ENCODE measurements at places on chromosomes 4 and X.

DNA sequence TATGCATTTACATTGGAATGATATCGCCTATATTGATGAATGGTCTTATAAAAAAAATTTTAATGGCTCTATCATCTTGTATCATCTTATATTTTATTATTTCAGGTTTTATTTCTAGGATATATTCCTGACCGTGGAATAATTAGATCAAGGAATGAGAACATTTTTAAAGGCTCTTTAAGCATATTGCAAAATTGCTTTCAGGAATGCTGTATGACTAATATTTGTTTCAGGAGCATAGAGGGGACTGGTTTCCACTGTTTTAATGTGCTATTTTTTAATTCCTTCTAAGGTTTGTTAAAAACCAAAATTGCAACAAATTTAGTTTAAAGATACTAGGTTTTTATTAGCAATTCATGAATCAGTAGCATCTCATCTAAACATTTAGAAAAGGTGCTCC lies 120.2 kb downstream of the BMPR1B start:
- peak; percentile 41 for DNase-seq

GRCh38 chr4:4470208-4470607 lies 71.6 kb downstream of the STX18 start:
- DNase-seq: peak; percentile 37

DNA sequence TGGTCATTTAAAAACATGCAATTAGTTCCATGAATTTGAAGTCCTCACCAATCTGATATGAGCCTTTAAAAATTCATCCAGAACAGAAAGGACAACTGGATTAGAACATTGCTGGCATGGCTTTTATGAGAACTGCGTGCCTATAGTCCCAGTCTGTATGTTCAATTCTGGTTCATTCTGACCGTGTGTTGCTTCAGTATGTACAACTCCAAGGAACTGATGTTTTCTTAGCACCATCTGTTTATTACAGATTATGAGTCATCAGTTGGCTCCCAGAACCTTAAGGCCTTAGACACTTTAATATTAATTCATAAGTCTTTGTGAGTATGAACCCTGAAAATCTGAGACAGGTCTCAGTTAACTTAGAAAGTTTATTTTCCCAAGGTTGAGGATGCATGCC lies 115.0 kb downstream of the CEP44 start:
- peak; percentile 53 for DNase-seq

DNA sequence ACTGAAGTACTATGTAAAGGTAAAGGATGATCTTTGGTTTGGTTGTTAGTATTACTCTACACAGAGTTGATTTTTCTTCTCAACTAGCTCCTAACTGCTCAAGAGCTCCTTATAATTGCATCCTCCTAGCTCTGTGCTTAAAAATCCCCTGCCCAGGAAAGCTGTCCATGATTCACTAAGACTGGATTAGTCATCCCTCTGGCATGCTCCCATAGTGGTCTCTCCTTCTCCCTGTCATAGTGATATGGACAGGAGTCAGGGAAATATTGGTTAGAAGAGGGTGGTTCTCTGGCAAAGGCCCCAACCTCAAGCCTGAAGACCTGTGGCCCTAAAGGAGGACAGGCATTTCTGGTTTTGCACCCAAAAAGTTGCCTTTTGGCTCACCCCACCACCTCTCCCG lies 242.3 kb upstream of the KCNIP4 start:
- peak; percentile 92 for DNase-seq

- DNase-seq: no peak
Observed at GRCh38 chr4:48877827-48878535, 28.6 kb downstream of the OCIAD2 start.

GRCh38 chr4:20645236-20645635 lies 55.0 kb upstream of the PACRGL start:
- DNase-seq: no peak

DNA sequence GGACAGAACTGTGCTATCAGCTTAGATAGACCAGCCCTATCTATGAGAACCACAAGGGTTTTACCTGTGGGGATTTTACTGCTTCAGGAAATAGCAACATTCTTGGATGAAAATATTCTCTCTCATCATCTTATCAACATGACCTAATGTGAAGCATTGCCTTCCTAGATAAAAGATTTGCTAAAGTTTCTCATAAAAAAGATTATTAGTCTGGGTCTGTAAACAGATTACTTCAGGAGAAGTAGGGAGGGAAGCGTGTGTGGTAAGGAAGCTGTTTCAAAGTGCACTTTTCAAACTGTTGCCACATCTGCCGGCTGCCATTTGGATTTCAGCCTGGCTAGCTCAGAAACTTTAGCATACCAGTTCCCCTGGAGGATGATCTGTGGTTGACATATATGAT lies at the start of gene NOX1:
NOX1 (minus strand) TSS at position 35 of the 400 bp plus-strand sequence. CDS start 220 bp downstream, outside the sequence.
- DNase-seq: no peak

DNA sequence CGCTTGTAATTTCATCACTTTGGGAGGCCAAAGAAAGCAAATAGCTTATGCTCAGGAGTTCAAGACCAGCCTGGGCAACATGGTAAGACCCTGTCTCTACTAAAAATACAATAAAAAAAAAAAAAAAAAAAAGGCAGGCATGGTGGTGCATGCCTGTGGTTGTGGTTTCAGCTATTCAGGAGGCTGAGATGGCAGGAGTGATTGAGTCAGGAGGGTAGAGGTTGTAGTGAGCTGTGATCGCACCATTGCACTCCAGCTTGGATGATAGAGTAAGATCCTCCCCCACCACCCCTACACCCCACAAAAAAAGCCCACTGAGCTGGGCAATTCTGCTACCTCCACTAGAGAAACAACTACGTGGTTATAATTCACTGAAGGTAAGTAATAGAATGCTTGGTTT lies 118.8 kb upstream of the PCDH18 start:
- peak; percentile 74 for DNase-seq

- peak; percentile 73 for DNase-seq
Observed at GRCh38 chr4:130486186-130486585, 1390.2 kb downstream of the C4orf33 start.

- peak; percentile 52 for DNase-seq
Observed at GRCh38 chr4:22485737-22486136, 30.1 kb downstream of the ADGRA3 start.

GRCh38 chrX:39174772-39175417 lies 373.6 kb downstream of the MID1IP1 start:
- no peak for DNase-seq

DNA sequence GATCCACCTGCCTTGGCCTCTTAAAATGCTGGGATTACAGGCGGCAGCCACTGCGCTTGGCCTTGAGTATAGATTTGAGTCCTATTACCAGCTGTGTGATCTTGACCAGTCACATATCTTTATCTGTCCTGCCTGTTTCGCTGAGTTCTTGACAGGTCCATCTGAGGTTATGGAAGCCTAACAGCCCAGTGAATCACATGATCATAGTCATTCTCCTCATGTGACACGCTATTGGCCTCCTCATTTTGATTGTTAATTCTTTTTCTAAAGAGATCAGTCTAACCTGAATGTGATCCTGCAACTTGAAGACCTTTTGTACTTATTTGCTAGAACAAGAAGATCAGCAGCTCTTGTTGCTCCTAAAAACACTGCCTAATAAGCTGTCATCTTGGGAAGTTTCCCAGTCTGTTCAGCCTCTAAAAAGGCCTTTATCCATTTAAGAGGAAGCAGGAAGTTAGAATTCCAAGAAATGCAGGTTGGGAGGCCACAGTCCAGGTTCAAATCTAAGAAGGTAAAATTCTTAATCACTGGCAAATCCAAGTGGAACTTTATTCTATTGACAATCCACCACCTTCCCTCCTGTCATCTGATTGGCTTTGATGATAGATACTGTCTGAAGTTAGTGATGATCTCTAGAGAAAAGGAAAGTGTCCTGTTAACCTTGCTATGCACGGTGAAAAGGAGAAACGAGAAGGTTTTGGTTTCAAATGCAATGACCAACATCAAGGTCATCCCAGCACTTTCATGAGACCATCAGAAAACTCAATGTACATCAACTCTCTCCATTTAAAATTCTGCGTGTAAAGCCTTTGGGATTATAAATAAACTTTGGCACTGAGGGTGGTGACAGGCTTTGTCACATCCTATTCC lies 86.9 kb downstream of the CHRNA9 start:
- DNase-seq: no peak

DNA sequence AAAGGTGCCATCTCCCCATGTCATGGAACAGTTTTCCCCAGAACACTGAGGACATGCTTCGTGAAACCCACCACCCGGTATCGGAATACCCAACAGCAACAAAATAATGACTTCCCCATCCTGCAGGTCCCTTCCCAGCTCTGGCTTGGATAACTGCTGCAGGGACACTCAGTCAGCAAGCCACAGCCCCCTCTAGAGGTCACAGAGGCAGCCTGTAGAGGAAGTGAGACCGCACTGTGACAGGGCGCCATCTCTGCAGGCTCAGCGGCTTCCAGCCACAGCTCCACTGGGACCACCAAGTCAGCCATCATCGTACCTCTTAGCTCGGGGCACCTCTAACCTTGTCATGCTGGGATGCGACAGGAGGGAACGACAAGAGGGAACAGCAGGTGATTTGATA lies 315.9 kb downstream of the LDB2 start:
- DNase-seq: no peak

GRCh38 chr4:138445098-138445497 lies 202.9 kb upstream of the SLC7A11 start:
- peak; percentile 78 for DNase-seq

- DNase-seq: no peak
Observed at GRCh38 chr4:185576962-185577950, 41.9 kb upstream of the PDLIM3 start.

DNA sequence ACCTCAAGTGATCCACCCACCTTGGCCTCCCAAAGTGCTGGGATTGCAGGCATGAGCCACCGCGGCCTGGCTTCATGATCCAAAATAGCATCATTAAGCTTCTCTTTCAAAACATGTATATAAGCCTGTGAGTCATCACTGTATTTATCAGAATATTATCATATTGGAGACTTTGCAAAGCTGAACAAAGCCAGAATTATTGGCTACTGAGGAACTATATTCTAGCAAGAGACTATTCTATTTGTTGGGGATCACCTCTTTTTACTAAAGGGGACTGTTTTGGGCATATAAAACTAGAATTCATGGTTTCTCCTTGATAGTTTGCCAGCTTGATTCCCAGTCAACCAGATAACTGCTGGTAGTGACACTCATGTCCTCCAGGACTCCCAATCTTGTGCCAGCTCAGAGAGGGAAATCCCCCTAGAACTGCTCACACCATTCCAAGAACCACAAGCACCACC lies 40.1 kb downstream of the TET2 start:
- peak; percentile 30 for DNase-seq

All from fibroblast of skin of back (primary cell).